ENCODE measurements at places on chromosomes 1 and 21.

- no peak for DNase-seq
Measured at GRCh38 chr1:168473126-168473525, 70.7 kb downstream of the XCL2 start.

- DNase-seq = no peak
Measured at GRCh38 chr1:56967900-56968832, 2.4 kb upstream of the C8B start.

- no peak for DNase-seq
Measured at GRCh38 chr1:108151548-108151947, 48.6 kb downstream of the SLC25A24 start.

DNA sequence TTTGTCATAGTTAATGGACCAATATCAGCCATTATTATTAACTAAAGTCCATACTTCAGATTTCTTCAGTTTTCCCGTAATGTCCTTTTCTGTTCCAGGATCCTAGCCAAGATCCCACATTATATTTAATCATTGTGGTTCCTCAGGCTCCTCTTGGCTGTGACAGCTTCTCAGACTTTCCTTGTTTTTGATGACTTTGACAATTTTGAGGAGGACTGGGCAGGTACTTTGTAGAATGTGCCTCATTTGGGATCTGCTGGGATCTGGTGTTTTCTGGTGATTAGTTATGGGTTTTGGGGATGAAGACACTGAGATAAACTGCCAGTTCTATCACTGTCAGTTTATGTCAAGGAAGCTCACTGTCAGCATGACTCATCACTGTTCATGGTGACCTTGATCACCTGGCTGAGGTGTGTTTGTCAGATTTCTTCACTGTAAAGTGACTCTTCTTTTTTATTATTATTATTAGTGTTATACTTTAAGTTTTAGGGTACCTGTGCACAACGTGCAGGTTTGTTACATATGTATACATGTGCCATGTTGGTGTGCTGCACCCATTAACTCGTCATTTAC lies 66.3 kb downstream of the PCBP3 start:
- DNase-seq = no peak

DNA sequence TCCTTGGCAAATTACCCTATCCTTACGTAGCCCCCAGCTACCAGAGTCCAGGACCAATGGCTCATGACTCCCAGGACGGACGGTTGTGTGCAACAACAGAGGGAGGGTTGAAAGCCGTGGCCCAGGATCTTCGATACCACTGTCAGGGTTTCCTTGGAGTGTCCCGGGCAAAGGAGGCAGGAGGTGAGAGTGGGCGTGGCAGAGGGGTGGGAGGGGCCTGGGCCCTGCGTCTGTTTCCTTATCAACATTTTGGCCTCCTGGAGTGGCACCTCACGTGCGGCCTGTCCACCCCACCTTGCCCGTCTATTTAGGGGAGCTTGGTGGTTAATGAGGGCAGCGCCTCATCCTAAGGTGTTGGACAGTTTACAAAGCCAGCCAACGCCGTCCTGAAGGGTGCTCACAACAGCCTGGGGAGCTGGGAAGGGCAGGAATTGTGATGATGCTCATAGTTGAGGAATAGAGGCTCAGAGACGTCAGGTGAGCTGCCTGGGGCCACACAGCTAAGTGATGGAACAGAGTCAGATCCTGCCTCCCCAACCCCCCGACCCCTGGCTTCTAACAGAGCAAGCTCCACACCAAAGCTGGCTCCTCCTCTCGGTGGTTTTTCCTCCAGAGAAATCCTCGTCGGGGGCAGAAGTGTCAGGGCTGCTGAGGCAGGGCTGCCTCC lies 17.4 kb upstream of the ARHGEF10L start:
- DNase-seq = no peak

GRCh38 chr1:9654834-9655723 lies 3.5 kb downstream of the PIK3CD start:
- peak; percentile 77 for DNase-seq

DNA sequence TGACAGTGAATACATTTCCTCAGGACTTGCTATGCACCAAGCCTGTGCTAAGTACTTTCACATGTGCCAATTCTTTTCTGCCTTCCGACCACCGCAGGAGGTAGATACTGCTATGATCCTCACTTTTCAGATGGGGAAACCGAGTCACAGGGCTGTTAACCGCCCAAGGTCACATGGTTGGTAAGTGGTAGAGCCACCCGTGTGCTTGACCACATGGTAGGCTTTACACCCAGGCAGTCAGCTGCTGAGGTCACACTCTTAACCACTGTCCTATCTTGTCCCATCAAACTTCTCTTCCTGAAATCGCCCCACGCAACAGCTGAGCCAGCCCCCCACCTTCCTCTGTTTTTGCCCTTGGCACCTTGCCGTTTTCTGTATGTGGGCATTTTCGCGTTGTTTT lies 31.0 kb upstream of the SDHB start:
- no peak for DNase-seq

- no peak for DNase-seq
Measured at GRCh38 chr1:79694241-79694640, 687.7 kb upstream of the ADGRL4 start.

DNA sequence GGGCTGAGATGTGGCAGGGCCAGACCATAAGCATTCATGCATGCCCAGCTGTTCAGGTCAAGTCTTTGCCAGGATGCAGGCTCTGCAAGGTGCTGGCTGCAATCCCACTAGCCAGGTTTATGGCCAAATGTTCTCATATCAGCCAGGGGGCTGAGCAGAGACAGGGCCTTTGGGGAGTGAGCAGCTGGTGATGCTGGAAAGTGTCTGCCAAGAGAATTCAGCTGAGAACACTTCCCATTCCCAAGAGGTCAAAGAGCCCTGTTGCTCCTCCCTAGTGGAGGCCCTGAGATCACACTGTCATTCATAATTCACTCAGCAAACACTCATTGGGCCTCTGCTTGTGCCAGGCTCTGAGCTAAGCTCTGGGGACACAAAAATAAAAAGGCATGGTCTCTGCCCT lies 150.3 kb downstream of the DMRTA2 start:
- DNase-seq = no peak

DNA sequence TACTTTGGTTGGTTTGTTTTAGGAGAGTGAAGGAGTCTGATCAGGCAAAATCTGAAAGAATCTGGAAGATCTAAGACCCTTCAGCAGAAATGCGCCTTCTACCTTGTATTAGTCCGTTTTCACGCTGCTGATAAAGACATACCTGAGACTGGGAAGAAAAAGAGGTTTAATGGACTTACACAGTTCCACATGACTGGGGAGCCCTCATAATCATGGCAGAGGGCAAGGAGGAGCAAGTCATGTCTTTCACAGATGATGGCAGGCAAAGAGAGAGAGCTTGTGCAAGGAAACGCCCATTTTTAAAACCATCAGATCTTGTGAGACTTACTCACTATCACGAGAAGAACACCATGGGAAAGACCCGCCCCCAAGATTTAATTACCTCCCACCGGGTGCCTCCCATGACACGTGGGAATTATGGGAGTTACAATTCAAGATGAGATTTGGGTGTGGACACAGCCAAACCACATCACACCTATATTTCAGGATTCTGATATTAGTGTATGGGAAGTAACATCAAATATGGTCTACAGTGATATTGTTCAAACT lies 99.3 kb downstream of the GLUL start:
- DNase-seq = no peak

DNA sequence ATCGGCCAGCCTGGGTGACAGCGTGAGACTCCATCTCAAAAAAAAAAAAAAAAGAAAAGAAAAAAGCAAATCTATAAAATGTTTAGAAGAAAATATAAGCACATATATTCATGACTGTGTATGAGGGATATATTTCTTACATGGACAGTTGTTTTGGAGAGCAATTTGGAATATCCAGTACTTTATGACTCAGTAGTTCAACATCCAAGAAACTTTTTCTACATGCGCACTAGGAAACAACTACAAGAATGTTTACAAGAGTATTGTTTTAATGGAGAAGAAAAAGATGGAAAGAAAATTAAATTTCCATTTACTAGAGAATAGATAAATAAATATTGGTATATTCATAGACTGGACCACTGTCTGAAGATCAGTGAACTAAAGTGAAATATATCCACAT lies 77.5 kb downstream of the MAST2 start:
- no peak for DNase-seq

DNA sequence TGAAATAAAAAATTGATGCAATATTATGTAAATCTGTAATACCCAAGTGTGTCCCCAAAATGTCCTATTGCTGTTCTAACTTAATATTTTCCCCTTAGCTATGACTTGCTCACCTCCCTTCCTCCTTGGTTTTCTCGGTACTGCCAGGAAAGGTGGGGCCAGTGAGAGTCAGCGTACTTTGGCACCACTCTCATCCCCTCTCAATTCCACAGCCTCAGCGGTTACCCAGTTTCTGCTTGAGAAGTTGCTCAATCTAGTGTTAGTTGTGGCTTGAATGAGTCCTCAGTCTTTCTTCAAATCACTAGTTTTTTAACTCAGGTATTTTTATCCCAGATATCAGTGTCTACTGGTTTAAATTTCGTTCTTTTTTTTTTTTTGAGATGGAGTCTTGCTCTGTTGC lies 32.3 kb downstream of the BCAS2 start:
- no peak for DNase-seq

DNA sequence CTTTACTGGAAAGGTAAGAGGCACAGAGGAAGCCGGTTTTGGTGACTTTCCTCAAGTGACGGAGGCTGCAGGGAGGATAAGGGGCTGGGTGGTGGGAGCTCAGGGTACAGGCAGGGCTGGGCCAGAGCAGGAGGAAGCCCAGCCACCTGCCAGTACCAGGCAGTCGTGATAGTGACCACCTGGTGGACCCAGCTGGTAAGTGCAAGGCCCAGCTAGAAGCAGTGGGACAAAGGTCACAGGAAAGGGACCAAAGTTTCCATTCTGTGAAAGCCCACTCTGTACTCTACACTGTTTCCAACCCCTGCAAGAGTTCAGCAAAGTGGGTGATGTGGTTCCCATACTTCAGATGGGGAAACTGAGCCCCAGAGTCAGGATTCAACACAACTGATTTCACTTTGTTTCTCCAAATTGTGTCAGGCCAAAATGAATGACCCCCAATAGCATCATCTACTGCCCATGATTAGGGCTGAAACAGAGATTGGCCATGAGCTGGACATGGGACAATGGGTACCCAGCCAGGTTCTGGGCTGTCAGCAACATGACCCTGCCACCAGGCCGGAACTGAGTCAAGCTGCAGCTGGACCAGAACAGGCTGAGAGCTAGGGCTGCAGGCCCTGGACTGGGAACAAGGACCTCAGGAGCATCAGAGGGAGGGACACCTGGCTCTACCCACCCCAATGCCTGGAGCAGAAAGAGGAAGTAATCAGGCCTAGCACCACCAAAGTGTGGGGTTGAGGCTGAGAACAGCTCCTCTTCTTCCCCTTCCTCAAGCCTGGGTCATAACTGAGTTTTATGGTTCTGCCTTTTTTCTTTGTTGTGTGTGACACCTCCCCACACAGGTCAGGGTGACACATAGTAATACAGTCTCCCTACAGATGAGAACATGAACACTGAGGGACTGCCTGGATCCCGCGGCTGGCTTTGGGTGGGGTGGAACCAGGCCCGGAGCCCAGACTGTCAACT lies 50.2 kb downstream of the KCNN3 start:
- peak; percentile 13 for DNase-seq

- no peak for DNase-seq
Measured at GRCh38 chr1:208149776-208150514, 94.2 kb downstream of the PLXNA2 start.

DNA sequence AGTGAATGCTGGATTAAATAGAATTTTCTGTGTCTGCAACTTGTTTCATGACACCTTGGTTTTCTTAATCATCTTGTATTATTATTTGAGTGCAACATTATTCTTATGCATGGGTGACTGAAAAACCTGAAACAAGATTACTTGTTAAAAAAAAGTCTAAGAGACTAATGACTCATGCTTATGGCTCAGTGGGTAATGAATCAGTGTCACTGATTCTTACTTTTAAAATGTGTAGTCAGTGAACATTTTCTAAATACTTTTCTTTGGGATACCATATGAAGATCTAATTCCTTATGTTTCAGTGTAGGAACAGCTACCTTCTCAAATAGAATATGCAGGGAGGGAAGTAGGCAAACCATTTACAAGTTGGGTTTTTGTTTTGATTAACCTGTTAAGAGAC lies 65.5 kb downstream of the PRKAA2 start:
- DNase-seq = no peak

GRCh38 chr1:35834218-35834617 lies 26.4 kb downstream of the AGO4 start:
- DNase-seq = no peak

GRCh38 chr1:160880216-160880615 lies 4.8 kb downstream of the ITLN1 start:
- DNase-seq = no peak

DNA sequence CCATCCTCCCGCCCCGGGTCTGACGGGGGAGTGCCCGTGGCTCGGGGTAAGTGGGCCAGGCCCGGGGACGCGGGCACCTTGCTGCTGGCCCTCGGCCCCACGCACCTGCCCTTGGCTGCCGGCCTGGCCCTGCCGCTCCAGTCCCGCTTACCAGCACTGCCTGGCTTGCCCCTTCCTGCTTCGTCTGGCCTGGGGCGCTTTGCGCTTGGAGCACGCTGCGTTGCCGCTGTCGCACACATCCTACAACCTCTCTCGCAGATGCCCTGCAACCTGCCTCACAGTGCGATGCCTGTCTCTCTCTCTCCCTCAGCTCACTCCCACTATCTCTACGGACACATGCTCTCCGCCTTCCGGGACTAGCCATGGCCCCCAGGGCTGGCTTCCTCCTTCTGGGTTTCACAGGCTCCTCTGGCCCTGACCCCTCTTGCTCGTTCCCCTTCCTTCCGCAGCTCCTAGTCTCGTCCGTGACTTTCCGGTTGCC lies 9.7 kb downstream of the MYOG start:
- DNase-seq = no peak

DNA sequence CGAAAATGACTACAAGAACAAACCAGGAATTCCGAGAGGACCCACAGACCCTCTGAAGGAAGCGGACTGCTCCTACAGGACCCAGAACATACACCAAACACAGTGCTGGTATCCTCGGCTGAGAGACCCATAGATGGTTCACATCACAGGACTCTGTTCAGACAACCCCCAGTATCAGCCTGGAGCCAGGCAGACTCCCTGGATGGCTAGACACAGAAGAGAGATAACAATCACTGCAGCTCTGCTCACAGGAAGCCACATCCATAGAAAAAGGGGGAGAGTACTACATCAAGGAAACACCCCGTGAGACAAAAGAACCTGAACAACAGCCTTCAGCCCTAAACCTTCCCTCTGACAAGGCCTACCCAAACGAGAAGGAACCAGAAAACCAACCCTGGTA lies 434.0 kb upstream of the NR5A2 start:
- DNase-seq = no peak

DNA sequence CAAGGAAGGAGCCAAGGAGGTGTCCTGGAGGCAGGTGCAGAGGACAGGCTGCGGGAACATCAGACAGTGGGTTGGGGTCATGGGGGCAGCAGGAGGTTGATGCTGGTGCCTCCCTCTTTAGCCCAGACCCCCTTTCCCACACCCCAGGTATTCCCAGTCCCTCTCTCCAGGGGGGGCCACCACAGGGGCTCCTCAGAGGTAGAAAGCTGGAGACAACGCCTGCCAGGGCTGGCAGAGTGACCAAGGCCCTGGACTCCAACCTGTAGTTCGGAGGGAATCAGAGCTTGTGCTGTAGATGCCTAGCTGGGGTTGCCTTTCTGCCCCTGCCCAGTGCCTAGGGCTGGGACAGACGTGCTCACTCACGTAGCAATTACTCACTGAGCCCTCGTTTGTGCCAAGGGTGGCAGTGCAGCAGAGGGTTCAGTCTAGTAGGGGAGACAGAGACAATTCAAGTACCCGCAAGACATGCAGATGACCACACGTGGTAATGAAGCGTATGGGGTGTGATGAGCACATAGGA lies 148.2 kb downstream of the PTPRU start:
- no peak for DNase-seq

GRCh38 chr1:160058087-160058486 lies 11.9 kb downstream of the KCNJ10 start:
- DNase-seq = no peak

GRCh38 chr1:99673315-99673714 lies 27.4 kb downstream of the PALMD start:
- no peak for DNase-seq

All from stimulated activated naive CD8-positive, alpha-beta T cell treated with anti-CD3 and anti-CD28 coated beads, Interleukin-15, amount 100 ng/mL, for 72 hours (primary cell).